ENCODE measurements at places on chromosomes 3 and 15.

- DNase-seq, result no peak
Observed at GRCh38 chr15:52521682-52522081, 7.0 kb downstream of the MYO5A start.

DNA sequence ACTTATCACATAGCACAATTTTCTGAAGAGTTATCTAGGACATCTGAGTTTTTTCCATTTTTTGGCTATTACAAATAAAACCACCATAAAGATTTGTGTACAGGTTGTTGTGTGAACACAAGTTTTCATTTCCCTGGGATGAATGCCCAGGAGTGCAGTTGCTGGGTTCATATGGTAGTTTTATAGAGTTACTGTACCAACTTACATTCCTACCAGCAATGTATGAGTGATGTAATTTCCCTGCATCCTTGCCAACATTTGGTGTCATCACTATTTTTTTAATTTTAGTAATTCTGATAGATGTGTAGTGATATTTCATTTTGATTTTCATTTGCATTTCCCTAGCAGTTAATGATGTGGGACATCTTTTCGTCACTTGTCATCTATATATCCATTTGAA is 20.5 kb downstream of the FILIP1L start:
- no peak for DNase-seq

- no peak for DNase-seq
Observed at GRCh38 chr15:70220490-70221096, 122.9 kb upstream of the TLE3 start.

- DNase-seq, result no peak
Observed at GRCh38 chr15:101625980-101626379, 26.2 kb downstream of the TM2D3 start.

GRCh38 chr15:56942118-56942517 is 23.7 kb downstream of the TCF12 start:
- DNase-seq, result no peak

DNA sequence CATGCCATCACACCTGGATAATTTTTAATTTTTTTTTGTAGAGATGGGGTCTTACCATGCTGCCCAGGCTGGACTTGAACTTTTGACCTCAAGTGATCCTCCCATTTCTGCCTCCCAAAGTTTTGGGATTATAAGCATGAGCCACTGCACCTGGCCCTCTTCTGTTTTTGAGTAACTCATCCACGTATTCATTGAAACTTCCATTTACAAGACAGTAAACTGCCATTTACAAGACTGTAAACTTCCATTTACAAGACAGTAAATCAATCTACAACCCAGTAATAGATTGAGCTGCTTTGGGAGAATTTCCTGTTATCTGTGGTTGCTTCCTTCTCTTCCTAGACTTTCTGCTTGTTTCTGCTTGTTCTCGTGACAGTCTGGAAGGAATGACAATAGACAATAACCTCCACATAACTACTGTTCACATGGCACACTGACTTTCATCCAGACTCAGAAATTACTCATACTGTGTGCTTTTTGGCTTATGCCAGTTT is 114.7 kb upstream of the CCNL1 start:
- no peak for DNase-seq

DNA sequence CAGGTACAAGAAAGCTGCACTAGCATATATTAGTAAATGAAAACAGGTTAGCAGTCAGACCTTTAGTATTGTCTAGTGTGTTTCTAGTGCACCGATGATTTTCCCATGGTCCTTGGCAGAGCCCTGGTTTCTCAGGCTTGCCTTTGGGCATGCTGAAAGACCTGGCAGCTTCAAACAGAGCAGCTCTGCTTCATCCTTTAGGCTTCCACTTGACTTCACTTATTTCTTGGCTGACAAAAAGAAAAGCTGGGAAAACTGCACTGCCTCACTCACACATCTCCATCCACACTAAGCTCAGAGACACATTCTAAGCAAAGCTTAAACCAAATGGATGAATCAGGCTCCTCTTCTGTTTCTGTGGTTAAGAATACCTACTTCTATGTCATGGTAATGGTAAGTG is 374.8 kb upstream of the PDZRN3 start:
- no peak for DNase-seq

GRCh38 chr15:50113992-50114780 is 4.8 kb downstream of the ATP8B4 start:
- no peak for DNase-seq

DNA sequence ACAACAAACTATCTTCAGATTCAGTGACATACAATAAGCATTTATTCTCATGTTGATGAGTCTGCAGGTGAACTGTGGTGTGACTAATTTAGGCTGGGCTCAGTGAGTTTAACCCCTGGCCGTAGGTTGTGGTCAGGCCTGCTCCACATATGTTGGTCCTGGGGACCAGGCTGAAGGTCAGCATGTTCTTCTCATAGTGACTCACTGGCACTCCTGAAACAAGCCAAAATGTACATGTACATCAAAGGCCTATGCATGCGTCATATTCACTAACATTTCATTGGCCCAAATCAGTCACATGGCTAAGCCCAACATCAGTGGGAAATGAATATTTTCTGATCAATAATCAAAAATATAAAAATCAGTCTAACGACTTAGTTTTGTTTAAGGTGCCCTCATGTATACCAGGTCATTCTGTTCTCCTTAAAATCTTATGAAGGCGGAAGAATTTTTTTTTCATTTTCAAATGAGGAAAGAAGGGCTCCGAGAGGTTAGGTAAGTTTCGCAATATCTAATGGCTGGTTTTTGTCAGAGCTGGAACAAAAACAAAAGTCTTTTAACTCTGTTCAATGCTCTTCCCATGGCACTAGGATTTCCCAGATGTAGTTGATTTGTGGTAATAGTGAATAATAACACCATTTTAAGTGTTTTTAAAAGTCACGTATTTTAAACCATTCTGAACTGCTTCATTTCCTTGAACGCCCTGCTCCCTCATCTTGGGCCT is 148.5 kb downstream of the MFSD1 start:
- no peak for DNase-seq

DNA sequence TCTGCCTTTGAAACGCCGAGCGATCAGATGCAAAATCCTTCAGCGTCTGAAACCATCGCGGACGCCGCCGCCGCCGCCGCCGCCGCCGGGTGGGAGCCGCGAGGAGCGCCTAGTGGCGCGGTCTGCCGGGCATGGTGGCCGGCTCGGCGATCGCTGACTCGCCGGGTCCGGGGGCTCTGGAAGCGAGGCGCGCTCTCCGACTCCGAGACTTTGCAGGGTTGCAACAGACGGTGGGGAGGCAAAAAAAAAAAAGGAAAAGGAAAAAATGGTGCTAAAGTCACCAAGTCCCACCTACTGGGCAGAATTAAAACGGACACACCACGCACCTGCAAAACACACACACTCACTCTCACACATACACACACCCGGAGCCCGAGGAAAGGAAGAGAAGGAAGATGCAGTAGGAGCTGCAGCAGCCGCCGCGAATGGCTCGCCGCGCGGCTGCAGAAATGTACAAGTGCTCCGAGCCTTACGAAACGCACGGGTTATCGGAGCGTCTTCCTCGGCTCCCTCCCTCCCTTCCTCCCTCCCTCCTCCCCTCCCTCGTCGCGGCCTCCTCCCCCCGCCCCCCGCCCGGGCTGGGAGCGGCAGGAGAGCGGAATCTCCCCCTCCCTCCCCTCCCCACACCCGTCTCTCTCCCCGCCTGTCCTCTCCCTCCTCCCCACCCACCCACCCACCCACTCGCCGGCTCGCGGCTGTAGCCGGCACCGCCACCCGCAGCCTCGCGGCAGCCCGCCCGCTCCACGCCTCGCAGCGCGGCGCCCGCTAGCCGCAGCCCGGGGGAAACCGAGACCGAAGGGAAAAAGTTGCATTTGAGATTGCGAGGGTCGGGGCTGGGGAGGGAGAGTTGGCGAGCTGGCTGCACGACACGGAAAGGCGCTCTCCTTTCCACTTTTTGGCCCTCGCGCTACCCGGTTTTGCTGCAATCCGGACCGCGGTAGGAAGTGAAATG is at the start of gene NTRK3:
TSS of gene NTRK3 (minus strand) at position 461 of the 952 bp plus-strand sequence. CDS start 586 bp downstream, outside the sequence.
- DNase-seq, result no peak

GRCh38 chr3:123289391-123290106 is 87.8 kb downstream of the SEC22A start:
- no peak for DNase-seq

DNA sequence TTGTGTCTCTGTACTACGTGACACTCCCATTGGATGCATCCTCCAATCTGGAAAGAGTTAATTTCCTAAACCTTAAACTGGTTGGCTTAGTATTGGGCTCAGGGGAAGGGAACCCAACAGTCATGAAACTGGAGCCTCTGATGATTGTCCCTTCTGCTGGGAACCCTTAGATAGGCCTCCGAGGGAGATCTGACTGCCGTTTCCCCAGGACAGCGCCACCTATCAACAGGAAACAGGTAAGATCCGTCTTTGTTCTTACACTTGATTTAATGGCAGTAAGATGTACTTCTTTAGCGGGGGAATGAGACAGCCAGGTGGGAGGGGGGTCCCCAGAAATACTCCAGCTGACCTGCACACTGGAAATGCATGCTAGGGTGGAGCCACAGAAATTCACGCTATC is 1749.6 kb downstream of the SI start:
- no peak for DNase-seq

DNA sequence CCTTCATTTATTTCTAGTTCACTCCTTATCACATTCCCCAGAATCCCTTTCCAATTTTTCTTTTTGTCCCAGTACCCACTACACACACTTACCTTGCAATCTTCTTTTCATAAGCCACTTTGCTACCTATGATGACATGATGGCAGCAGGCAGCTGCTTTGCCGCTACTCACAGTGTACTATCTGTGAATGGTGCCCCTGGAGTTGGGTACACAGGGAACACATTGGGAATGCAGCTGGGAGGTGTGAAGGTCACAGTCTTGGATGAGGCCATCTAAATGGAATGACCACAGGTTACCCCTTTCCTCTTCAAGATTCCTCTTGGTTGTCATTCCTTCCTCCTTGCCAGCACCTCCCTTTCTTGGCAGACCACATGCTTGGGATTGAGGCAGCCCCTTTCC is 20.8 kb upstream of the TNIK start:
- no peak for DNase-seq

GRCh38 chr15:34733621-34734020 is 21.2 kb downstream of the GJD2 start:
- DNase-seq, result no peak

DNA sequence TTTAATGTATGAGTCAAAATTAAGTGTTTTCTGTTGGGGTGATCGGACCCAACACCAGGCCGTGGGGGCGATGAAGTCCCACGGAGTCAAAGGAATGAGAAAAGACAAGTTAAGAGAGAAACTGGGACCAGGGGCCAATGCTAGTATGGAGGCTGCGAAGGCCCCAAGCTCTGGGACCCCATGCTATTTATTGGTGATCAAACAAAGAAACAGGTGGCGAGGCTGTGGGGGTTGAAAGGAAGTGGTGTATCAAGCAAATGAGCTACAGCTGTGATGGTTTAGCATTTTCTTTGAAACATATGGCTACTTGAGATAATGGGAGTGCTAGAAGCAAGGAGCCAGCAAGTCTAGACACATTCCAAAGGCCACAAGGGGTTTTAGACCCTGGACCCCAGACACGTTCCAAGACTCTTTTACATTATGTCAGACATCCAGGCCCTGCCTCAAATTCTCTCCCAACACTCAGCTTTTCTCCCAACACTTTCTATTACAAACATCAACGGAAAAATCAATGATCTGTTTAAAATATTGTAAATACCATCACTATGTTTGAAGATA is 56.0 kb upstream of the SNRPN start:
- DNase-seq, result no peak

GRCh38 chr3:161343986-161344385 is 27.3 kb downstream of the SPTSSB start:
- DNase-seq, result no peak

- DNase-seq, result peak; percentile 71
Observed at GRCh38 chr3:51391075-51391565, at the start of gene RBM15B. TSS of gene RBM15B (plus strand) at chr3:51391285. CDS start at chr3:51391400, 115 bp downstream.

DNA sequence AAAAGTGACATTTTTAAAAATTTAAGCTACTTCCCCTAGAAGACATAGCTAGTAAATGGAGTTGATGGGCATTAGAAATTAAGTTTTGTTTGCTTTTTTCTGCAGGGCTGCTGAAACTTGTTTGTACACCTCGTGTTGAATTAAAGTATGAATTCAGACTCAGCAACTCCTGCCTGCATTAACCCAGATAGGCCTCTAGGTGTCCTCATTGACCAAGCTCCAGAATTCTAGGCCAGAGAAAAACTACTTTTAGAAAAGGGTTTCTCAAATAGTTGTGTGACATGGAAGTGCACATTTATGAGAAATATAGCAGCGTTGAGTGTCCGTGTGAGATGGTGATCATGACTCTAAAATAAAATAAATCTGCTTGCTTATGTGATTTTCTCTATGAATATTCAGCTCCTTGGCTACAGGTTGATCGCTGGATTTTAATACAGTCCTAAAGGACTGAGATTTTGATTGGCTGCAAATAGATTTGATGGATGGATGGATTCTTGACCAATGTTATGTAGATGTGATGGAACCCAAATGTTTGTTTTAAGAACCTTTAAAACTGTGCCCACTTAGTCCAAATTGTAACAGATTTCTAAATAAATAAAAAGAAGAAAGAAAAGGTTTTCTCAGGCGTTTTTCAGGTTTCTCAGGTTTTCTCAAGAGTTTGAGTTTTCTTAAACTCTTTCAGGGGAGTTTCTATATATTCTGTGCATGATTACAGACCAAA is 39.4 kb upstream of the LMOD3 start:
- peak; percentile 51 for DNase-seq

DNA sequence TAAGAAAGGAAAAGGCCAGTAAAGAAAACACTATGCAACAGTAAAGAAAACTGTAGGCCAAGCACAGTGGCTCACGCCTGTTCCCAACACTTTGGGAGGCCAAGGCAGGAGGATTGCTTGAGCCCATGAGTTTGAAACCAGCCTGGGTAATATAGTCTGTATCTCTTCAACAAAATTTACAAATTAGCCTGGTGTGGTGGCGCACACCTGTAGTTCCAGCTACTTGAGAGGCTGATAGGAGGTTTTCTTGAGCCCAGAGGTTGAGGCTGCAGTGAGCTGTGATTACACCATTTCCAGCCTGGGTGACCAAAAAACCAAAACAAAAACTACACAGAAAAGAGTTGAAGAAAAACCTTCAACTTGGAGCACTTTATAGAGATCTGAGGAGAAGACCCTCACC is 31.8 kb downstream of the DAG1 start:
- DNase-seq, result no peak

DNA sequence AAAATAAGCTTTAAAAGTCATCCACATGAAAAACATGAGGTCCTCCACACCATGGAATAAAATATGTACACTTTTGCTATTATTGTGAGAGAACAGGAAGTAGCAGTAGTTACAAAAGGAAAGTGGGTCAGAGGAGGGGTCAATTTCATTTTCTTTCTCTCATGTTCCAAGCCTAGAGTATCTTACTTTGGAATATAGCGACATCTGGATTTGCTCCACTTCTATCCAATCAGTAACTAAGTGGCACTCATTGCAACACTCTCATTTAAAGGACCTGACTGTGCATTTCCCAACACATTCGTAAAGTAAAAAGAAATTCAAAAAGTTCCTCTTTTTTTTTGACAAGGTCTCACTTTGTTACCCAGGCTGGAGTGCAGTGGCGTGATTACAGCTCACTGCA is 637.3 kb downstream of the TUSC7 start:
- no peak for DNase-seq

GRCh38 chr3:111691293-111691909 is 96.3 kb upstream of the ZBED2 start:
- no peak for DNase-seq

Data from Panc1 (cell line).